ENCODE measurements at places on chromosomes 6 and 20.

- DNase-seq, result no peak
Measured at GRCh38 chr6:158154816-158155215, 13.2 kb downstream of the SERAC1 start.

DNA sequence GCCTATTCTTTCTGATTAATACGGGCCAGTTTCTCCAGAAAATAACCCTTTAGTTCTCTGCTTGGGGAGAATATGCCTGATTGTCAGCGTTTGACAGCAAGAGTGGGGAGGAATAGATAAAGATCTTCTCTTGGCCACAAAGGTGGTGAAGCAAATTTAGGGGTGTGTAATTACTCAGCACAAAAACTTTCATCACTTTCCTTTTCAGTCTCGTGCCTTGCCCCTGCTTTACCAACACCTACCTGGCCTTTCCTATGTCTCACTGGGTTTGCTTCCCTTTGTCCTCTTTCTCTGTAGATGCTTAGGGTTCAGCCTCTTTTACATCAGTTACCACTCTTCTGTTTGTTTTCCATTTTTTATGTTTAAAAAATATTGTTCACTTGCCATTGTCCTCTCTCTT is 99.2 kb downstream of the MCHR2 start:
- DNase-seq, result no peak

DNA sequence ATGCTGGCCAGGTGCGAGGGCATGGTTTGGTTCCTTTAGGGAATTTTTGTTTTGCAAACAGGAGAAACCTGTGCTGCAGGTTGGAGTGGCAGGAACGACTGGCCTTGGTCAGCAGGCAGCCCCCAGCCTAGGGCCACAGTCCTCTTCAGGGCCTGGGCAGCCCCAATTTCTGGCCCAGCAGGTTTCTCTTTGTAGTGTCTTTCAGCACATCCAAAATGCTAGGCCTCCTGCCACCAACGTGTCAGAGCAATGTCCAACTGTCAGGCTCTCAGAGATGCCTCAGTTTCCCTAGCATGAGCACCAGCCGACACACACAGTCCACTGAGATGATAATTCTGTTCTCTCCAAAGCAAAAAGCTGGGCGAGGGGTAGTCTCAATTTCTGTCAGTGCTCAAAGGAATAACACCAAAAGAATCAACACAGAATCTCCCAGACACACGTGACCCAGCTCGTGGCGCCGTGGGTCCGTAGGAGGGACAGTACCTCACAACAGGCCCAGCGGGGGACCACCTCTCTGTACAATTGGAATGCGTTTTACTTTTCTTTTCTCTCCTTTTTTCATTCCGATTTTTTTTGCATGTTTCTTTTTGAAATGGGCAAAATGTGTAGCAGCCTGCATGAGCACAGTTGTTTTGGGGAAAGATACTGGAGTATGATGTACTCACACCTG is 125.9 kb downstream of the TAF4 start:
- no peak for DNase-seq

DNA sequence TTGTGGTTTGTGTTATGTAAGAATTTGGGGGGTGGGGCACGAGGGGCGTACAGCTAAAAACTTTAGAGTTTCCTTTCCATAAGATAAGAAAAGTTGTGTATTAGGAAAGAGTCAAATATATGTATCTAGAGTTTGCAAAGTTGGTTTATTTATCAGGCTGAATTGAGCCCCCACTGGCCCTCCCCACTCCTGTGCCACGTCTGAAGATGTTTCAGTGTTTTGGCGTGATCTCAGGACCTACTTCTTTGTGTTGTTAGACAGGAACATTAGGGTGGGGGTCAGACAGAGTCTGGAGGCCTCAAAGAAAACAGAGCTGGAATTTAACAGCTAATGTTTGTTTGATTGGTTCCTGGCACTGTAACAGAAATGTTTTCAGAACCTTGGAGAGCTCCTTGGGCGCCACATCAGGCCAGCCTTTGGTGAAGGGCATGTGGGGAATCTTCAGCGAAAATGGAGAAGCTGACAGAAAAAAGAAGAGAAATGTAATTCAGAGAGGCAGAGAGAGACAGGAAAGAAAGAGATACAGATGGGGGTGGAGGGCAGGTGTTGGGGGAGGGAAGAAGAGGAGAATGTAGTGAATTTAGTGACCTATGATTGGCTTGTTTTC is 674 bp downstream of the NRSN1 start:
- peak; percentile 4 for DNase-seq

- no peak for DNase-seq
Measured at GRCh38 chr6:159213405-159213804, 44.2 kb downstream of the FNDC1 start.

- DNase-seq, result no peak
Measured at GRCh38 chr6:78953798-78954197, 86.4 kb downstream of the IRAK1BP1 start.

DNA sequence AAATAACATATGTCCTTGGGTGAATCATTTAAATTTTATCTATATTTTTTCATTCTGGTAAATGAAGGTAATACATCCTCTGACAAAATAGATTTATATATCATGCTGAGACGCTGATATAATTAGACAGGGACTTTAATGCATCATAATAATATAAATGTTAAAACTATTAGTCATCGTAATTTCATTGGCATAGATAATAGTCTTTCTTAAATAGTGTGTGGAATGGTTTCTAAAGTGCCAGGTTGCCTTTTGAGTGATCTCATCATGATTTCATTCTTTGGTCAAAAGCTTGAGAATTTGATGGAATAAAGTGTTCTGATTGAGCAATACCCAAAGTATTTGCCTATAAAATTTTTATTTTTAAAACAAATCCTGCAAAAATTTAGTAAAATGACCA is 43.2 kb upstream of the BMP5 start:
- DNase-seq, result no peak

DNA sequence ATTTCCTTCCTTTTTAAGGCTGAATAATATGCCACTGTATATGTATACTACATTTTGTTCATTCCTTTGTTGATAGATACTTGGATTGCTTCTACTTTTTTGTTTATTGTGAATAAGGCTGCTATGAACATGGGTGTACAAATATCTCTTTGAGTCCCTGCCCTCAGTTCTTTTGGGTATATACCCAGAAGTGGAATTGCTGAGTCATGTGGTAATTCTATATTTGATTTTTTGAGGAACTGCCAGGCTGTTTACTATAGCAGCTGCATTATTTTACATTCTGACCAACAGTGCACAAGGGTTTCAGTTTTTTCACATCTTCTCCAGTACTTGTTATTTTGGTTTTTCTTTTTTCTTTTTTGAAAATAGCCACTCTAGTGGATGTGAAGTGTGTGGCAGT is 34.1 kb downstream of the CDS2 start:
- DNase-seq, result no peak

DNA sequence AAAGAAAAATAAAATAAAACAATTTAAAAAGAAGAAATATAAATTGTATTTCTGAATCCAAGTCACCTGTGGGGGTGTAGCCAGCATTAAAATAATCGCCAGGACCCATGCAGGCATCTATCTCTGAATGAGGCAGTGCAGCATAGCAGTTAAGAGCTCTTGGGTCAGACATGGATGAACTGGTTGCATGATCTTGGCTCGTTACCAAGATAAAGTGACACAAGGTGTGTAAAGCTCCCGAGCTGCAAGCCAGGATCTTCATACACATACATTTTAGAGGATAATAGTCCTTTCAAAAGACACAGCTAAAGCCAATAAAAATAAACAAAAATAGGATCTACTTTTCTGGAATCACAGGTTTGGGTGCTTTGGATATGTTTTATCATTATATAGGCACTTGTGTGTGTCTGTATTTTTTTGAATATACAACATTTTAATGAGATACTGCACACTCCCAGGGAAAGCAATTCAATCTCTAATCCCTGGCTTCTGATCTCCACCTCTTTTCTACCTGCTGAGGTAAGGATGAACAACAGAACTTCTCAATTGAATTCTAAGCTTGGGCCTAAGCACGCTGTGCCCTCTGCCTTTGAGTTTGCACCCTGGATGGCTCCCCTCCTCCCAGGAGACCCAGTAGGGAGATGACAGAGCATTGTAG is 8.9 kb downstream of the TRIM10 start:
- no peak for DNase-seq

DNA sequence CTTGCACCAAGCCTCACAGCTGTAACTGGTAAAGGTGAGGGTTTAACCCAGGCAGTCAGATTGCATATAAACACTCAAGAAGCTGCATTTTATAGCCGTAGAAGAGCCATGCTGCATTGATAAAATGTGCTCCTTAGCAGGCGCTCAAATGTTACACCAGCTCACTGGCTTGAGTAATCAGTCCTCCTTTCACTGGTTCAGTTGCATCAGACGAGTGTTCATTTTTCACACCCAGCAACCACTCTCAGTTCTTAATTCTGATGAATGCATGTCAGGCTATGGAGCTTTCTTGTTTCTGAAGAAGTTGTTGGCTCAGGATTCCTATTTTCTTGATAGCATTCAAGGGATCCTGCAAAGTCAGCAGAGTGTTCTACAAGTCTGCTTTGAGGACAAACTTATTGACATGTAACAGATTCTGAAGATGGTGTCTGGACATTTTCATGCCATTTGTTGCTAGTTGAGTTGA is 198.3 kb downstream of the PLCB1 start:
- no peak for DNase-seq

DNA sequence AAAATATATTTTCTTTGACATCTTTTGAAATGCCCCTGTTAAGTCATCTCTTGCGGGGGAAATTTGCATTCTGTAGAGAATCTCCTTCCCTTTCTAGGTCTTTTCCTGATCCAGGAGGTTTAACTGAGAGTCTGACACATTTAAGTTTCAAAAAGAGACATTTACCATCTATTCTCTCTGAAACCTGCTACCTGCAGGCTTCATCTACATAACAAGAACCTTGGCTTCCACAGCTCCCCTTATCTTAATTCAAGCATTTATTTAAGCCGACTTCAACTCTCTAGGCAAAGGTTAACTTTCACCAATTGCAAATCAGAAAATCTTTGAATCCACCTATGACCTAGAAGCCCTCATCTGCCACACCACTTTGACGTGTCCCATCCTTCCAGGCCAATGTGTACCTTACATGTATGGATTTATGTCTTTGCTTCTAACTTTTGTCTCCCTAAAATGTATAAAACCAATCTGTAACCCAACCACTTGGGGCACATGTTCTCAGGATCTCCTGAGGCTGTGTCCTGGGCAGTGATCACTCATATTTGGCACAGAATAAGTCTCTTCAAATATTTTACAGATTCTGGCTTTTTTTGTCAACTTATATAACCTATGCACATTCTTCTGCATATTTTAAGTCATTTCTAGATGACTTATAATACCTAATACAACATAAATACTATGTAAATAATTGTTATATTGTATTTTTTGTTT is 666.7 kb downstream of the UTRN start:
- DNase-seq, result no peak

- DNase-seq, result no peak
Measured at GRCh38 chr6:23754197-23754596, 371.8 kb upstream of the NRSN1 start.
